Posterior vena cava (tissue), 2 donors: ENCODE measurements at places on chromosomes 2 and 18. TPM values are rescaled to one million over a fixed set of nuclear protein-coding genes. Genes with fewer than 3 reads are reported as not detected.

The TMEM169 gene
- 0.51 TPM for total RNA-seq

DNA sequence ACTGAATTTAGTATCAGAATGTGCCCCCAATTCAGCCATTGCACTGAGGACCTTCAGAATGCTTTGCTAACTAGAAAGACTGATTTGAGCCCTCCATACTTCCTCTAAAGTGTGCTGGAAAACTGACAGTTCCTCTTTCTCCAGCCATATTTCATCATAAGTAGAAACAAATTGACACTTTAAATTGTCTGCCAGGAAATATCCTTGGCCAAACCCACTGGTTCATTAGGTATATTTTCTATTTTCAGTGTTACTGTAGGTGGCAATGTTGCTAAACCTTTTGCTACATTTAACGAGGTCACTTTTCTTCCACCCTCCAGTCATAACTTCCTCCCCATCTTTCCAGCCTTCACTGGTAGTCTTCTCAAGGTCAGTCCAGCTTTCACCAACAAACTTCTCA, 21.5 kb downstream of the SP5 start:
- DNase-seq = no peak

DNA sequence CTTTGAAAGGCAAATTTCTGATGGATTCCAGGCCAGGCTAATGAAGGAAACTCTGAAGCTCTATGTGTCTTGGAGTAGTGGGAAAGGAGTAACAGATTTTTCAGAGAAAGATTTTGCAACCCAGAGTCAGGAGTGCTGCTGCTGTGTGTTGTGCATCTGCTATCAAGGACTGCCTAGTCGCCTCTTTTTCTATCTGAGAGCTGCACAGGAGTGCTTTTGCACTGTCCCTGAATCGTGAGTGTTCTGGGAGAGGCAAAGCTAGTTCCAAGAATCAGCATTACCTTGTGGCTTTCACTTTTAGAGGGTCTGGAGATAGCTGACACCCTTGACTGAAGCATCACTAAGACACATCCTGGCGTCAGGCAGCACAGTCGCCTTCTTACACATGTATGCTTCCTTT, 336.4 kb downstream of the PARD3B start:
- no peak for DNase-seq

The MFSD2B gene
- not detected for total RNA-seq

The TXNDC2 gene
- total RNA-seq = 0.29 TPM

DNA sequence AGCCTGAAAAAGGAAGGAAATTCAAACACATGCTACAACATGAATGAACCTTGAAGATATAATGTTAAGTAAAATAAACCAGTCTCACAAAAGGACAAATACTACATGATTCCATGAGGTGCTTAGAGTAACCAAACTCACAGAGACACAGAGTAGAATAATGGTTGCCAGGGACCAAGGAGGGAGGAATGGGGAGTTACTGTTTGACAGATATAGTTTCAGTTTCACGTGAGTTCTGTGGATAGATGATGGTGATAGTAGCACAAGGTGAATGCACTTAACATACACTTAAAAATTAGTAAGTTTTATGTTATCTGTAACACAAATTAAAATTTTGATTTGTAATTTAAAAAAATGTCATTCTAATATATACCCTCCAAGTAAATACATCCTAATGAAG, 106.9 kb upstream of the ACVR1C start:
- no peak for DNase-seq

- DNase-seq = no peak
These were observed 202.1 kb upstream of the TNP1 start for GRCh38 chr2:217061916-217062505.

- DNase-seq = no peak
These were observed 19.0 kb downstream of the TBC1D8 start for GRCh38 chr2:101132202-101132601.

DNA sequence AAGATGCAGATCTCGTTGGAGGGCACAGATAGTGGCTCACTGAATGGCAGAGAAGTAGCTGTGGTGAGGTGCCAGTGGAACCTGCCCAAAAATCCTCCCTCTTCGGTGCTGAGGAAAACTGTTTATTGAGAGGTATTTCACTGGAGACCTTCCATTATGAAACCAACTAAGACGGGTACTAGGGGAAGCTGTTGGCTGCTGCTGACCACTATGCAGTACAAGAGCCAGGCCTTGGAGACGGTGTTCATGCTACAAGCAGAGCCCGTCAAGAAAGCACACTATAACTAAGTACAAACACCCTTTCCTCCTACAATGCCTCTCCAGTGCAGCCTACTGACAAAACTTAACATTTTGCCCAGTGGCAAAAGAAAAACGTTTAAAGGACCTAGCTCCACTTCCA, 4.6 kb downstream of the ARL5A start:
- DNase-seq = no peak

DNA sequence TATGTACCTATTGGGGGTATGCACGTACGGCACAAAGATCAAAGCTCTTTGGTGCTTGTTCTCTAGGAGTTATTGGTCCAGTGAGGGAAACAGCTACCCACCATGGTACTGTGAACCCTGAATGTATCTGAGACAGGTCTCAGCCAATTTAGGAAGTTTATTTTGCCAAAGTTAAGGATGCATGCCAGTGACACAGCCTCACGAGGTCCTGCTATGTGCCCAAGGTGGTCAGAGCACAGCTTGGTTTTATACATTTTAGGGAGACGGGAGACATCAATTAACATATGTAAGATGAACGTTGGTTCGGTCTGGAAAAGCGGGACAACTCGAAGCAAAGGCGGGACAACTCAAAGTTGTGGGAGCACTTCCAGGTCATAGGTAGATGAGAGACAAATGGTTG, 75.8 kb downstream of the SOWAHC start:
- peak; percentile 32 for DNase-seq

The SPTBN1 gene
- 357 TPM for total RNA-seq

- no peak for DNase-seq
These were observed 16.7 kb upstream of the RAPH1 start for GRCh38 chr2:203551778-203552177.

DNA sequence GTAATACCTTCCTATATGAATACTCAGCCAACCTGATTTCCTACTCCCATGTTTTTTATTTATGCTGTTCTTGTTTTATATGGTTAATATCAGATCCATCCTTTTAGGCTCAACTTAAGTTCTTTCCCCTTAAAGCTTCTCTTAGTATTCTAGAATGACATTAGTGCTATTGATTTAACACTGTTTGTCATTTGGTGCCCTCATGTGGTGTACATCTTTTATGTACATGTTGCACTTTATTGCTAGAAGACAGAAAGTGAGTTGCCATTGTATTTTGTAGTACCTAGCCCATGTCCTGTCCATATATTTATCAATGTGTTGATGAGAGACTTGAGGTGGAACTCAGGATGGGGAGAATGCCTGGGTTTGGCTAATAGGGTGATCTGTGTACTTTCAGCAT, 2.5 kb downstream of the HTRA2 start:
- no peak for DNase-seq

GRCh38 chr2:202604699-202605098, 30.1 kb upstream of the FAM117B start:
- DNase-seq = no peak

GRCh38 chr2:98696200-98696599, 34.7 kb downstream of the MGAT4A start:
- no peak for DNase-seq

- no peak for DNase-seq
These were observed 8.4 kb upstream of the CABYR start for GRCh38 chr18:24130494-24130893.

GRCh38 chr2:78202986-78203670, 681.0 kb upstream of the LRRTM4 start:
- DNase-seq = no peak

GRCh38 chr2:181311837-181312236, 145.3 kb upstream of the ITGA4 start:
- no peak for DNase-seq

GRCh38 chr2:4445821-4446220, 742.4 kb downstream of the DCDC2C start:
- DNase-seq = no peak

- no peak for DNase-seq
These were observed 74.6 kb upstream of the TXNDC2 start for GRCh38 chr18:9810994-9811705.

The UGT1A4 gene
- not detected for total RNA-seq

The LHCGR gene
- 0.37 TPM for total RNA-seq

DNA sequence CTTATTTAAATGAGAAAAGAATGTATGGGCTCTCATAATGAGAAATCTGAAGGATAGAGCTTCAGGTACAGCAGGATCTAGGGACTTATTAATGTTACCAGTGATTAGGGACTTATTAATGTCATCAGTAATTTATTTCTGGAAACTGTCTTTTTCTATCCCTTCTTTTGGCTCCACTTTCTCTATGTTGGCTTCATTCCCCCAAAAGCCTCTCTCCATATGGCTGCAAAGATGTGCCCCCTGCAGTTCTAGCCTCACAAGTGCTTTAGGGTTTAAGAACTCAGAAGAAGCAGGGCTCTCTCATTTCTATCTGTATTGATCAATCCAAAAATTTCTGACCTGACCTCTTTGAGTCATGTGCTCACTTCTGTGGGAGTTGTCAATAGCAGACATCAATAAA, 480.9 kb downstream of the TXNL1 start:
- DNase-seq = no peak

The GALNT13 gene
- total RNA-seq = 6.2 TPM

DNA sequence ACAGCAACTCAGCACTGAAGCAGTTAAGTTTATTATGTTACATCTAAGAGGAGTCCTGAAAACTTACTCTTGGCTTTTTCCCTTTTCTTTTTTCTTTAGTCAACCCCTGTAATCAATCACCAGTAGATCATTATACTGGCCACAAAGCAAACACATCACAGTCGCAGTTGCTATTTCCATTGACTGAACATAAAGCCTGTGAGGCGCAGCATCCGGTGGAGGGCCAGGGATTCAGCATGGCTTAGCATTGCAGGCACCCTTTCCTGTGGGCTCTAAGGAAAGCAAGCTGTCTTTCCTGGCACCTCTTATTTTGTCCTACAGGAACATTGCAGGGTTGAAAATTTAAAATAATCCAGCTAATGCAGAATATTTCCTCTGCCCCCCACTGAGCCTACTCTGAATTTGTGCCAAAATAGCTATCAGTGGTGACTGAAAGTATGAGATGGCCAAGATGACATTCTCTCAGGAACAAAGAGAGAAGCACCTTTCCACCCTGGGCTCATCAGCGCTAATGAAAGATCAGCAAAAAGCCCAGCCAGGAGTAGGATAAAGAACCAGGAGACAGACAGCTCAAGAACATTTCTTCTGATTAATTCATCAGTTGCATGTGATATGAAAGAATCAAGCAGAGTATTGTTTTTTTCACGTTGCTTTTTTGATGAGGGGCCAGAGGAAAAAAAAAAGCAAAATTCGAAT, 85.3 kb upstream of the SULT1C3 start:
- DNase-seq = no peak

The CARF gene
- 9.9 TPM for total RNA-seq

DNA sequence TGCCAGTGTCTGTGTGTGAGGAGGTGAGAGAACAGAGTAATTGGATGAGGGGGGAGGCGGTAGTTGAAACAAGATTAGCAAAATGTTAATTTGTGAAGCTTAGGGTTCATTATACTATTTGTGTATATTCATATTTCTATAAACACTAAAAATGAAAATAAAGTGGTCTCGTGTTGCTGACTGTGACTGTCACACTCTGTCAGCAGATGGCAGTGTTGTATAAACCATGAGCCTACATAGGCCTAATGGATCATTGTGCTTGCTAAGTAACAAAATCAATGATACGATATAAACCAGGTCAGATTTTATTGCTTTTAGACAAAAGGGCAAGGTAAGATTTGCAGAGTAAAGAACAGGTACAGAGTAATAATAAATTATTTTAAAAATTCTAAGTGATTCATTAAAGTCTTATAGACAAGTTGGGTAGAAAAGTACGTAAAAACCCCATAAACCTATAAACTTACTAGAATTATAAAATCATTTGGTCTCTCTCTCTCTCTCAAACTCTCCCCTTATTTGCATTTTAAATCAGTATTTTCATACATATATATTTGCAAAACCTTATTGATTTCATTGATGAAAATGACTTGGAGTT, 182.7 kb downstream of the RPIA start:
- DNase-seq = no peak

The INHBB gene
- total RNA-seq = 5.8 TPM

GRCh38 chr2:101305492-101306078, 2.9 kb downstream of the RNF149 start:
- DNase-seq = no peak

The NPPC gene
- total RNA-seq = 9.2 TPM

GRCh38 chr18:31429623-31430022, 17.9 kb upstream of the DSG3 start:
- no peak for DNase-seq

- DNase-seq = no peak
These were observed 128.9 kb upstream of the NOSTRIN start for GRCh38 chr2:168673265-168674189.

The HIBCH gene
- total RNA-seq = 20.1 TPM

The TMX3 gene
- total RNA-seq = 44.0 TPM
